ENCODE measurements at places on chromosomes 3 and 15.

GRCh38 chr3:187125319-187126031 is 13.8 kb downstream of the RPL39L start:
- no peak for DNase-seq

GRCh38 chr15:61318301-61318700 is 89.2 kb upstream of the RORA start:
- no peak for DNase-seq

GRCh38 chr15:77964193-77964592 is 113.3 kb downstream of the TBC1D2B start:
- no peak for DNase-seq

DNA sequence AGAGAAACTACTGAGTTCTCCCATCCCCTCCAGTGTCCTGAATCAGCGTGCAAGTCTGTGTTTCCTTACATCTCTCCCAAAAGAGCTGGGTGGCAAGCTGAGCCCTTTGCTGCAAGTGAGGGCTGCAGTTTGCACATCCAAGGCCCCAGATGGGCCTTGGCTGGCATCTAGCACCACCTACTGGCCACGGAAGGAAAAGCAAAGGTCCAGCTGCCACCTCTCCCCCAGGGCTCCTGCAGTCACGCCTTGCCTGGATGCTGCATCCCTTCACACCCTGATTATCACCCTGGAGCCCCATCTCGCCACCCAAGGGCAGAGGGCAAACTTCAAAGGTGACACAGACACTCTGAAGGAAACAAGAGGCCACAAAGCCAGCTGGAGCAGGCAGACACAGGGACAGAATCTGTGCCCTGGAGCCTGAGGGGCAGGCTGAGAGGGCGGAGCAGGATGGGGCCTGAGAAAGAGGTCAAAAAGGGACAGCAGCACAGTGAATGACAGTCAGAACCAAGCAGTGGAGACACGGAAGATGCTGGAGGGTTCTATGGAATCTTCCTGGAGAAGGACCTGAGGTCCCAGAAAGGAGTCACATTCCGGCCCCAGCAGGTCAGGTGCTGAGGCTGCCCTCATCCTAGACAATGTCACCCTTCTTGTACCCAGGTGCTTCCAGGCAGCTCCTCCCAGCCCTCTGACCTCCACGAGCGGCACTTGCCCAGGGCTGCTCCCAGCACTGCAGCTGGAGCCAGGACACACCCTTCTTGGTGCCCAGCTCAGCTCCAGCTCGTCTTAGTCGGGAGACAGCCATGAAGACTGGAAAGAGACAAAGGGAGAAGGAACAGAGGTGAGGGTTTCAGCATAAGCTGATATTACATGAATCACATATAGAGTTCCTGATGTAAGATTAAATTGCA is 18.3 kb upstream of the NTRK3 start:
- DNase-seq: peak; percentile 41

GRCh38 chr3:179181993-179182551 is 33.9 kb downstream of the PIK3CA start:
- DNase-seq: peak; percentile 75

DNA sequence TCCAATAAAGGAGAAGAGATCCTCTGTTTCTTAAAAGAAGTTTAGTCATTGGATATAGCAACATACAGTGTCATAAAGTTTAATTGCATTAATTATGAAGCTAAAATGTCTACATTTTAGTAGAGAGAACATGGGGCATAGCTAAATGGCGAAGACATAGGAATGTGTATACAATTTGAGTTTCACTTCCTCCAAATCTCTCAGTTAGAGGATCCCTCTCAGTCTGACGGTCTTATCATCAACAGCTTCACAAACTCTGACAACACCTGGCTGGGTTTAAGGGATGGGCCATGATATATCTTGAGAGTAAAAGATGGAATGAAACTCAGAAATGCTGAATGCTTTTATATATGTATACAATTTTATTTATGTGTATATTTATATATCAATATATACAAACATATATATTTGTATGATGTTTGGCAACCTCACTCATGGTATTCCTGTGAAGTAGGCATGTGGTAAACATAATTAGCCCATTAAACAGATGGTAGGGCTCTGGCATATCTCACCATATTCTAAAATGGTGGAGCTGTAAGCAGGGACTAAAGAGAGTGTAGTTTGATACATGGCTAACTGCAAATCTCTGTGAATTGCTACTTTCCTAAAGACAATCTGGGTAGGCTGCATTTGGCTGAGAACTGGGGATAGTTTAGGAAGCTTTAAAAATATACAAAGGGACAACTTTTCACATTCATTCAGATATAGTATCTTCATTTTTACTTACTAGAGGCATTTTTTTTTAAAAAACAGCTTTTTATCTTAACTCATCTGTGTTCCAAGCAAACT is 111.6 kb downstream of the TIGIT start:
- no peak for DNase-seq

DNA sequence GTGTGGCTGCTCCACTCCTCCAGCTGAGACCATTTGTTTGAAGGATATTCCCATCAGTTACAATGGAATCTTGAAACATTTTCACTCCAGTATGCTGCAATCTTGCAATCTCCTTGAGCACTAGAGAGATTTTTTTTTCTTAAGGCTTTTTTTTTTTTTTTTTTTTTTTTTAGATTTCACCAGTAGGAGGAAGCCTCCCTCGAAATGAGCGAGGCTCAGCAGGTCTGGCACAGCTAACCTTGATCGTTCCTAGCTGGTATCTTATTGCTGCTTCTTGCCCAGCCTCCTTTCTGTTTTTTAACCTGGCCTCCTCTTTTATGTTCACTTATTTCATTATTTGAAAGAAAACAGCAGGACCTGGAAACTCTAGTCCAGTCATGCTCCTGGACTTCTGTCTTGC is 48.1 kb downstream of the RAP2B start:
- peak; percentile 18 for DNase-seq

- DNase-seq: peak; percentile 88
Observed at GRCh38 chr15:65476903-65477302, 40.6 kb downstream of the DPP8 start.

DNA sequence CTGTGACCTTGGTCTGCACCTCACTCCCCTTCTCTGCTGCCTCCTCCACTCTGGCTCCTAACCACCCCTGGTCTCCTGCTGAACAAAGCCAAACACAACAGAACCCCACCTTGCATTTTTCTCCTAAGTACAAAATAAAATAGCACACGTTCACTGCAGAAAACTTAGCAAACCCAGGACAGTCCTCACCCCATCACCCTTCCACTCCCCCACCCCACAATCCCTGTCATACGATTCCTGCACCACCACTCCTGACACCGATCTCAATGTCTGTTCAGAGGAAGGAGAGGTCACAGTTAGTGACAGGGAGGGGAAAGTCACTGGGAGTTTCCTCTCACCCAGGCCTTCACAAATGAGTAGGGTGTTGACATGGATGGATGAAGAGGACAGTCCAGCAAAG is 4.2 kb downstream of the VPS33B start:
- no peak for DNase-seq

- peak; percentile 7 for DNase-seq
Observed at GRCh38 chr3:40623567-40623966, 98.8 kb downstream of the ZNF621 start.

- DNase-seq: no peak
Observed at GRCh38 chr3:178129109-178129508, 407.1 kb upstream of the KCNMB2 start.

- no peak for DNase-seq
Observed at GRCh38 chr15:67077641-67078215, 12.3 kb downstream of the SMAD3 start.

- DNase-seq: peak; percentile 36
Observed at GRCh38 chr3:141875893-141876380, 506 bp upstream of the ATP1B3 start.

DNA sequence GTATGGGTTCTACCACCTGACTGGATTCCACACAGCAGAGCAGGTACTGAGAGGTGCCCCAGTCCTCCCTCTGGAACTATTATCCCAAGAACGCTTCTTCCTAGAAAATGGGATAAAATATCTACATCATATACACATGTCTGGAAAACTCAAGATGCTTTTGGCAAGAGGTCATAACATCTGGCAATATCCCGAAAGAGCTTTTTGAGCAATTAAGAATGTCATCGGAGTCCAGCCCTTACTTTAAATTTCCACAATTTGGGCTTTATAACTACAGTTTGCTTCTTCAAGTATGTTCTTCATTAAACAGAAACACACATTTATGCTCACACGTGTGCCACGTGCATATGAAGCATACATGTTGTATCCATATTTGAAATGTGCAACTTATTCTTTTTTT is 365.9 kb upstream of the THBS1 start:
- DNase-seq: no peak

DNA sequence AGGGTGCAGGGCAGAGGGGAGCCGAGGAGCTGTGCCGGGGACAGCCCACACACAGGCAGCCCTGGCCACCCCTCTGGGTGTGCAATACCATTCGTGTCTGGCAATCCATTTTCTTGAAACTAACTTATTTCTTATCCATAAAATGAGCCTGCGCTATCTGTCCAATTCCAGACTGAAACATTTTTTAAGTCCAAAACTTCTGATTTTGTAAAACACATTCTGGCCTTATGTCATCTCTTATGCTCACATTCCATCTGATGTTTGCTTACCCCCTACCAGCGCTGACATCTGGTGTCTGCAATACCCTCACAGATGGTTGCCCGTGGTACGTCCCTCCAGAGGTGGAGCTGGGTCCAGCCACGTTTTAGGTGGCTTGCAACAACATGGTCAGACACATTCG is 31.8 kb downstream of the PCSK6 start:
- DNase-seq: no peak

DNA sequence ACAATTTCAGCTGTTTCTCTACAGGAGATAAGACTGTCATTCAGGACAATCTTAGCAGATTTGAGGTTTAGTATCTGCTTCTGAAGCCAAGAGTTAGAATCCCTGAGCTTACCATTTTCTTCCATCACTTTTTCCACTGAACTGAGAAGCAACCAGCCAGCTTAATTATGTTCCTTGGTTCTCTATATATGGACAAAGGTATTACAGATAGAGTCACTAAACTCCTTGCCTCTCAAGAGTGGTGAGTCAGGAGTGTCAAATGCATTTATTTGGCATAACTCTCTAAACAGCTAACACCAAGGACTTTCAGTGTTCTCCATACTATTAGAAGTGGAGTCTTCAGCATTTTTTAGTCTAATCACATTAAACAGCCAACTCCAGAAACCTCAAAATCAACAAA is 239.3 kb downstream of the ALCAM start:
- peak; percentile 78 for DNase-seq

DNA sequence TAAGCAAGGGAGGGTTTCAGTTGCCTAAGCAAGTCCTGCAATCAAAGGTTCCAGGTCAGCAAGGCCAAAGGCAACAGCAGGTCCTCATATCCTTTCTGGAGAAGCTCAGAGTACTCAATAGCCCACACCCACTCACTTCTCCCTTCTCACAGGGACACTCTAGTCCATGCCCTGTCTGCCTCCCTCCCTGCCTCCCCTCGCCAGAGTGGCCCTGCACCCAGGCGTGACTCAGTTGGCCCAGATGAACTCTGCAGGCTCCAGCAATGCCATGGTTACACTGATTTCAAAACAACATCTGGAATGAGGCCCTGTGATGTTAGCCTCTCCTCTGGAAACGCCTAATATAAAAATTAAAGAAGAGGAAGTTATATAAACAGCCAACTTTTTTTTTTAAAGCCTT is 32.9 kb downstream of the IL16 start:
- no peak for DNase-seq

- no peak for DNase-seq
Observed at GRCh38 chr15:27797765-27798164, 301.4 kb downstream of the OCA2 start.

DNA sequence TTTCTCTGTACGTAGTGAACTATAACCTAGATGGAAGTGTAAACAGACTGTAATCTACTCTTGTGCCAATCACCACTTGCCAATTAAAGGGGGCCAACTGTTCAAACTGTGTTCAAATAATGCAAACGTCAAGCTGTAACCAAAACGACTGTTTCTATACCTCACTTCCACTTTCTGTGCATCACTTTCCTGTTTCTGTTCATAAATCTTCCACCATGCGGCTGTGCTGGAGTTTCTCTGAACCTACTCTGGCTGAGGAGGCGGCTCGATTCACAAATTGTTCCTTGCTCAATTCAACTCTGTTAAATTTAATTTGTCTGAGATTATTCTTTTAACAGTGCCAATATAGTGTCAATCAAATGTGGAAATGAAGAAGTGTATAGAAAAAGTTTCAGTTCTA is 206.7 kb upstream of the TBC1D5 start:
- DNase-seq: no peak
